Liver (tissue), 10 donors: ENCODE measurements at places on chromosomes 2 and 18. TPM values are rescaled to one million over a fixed set of nuclear protein-coding genes. Genes with fewer than 3 reads are reported as not detected.

Gene KIAA2012
- polyA plus RNA-seq = 0.61 TPM

Gene SLC19A3
- 4.2 TPM for polyA plus RNA-seq

DNA sequence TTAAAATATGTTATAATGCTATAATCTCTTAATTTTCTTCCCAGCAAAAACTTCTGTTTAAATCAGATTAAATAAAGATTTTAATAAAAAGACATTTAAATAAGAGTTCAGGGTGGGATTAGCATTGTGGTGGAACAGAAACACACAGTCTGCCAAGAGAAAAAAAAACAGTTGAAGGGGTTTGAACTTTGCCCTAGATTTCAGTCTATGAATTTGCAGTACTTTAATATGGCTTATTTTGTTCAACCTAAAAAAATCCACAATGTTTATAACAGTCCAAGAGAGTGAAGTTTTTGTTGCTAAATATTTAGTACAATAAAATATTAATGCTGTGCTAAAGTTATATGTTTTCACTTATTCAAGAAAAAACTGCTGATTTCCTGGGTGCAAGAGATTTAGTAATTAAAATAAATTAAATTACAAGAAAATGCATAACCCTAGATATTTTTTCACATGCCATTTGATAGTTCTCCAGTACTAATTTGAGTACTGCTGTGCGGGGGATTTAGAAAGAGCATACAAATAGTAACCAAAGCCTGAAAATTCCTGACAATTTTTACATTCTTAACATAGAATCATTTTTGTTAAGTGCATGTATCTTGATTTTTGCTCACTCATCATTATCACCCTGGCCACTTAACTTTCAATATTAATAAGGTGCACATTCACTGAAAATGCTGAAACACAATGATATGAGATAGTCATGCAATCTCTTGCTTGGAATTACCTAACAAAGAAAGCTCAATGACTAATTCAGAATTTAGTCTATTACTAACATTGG lies 52.6 kb downstream of the SLC40A1 start:
- H3K4me3 ChIP-seq = no peak overlapping the region
- no peak overlapping the region for H3K27ac ChIP-seq
- no peaks in the 10 kb centered on the region for H3K36me3 ChIP-seq
- H3K27me3 ChIP-seq = no peaks in the 10 kb centered on the region

Gene ATOH8
- 20.4 TPM for polyA plus RNA-seq

Gene TEX44
- polyA plus RNA-seq = not detected

DNA sequence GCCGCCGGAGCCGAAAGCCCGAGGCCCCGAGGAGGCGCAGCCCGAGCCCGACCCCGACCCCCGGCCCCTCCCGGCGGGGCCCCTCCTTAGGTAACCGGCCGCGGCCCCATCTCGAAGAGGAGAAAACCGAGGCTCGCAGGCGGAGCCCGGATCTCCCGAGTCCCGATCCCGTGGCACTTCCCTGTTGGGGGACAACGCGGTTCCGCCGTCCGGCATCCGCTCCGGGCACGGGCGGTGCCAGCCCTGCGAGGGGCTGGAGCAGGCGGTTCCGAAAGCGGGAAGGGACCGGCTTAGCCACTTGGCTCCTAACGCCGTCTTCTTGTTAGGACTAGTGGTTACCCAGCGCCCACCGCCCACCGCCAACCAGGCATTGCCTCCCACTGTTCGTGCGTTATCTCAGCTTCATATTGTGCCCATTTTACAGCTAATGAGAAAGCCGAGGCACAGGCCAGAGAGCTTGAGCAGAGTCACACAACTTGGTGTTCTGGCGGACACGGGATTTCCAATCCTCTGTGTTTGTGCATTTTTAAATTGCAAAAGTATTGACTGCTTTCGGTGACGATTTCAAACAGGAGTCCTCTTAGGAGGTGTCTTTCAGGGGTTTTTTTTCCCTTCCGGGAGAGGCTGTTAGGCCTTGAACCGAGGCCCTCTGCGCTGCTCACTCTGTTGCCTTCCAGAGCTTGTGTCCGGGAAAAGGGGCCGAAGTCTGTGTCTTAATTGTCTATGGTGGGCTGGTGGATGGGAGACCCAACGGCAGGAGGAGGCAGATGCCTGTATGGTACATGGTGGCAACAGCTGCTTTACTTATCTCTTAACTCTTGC lies 562 bp downstream of the CENPA start:
- no peaks in the 10 kb centered on the region for H3K27me3 ChIP-seq
- H3K27ac ChIP-seq = no peak overlapping the region
- H3K4me3 ChIP-seq = no peak overlapping the region
- H3K4me1 ChIP-seq = peaks cover 16% of the 10 kb centered on the region
- no peaks in the 10 kb centered on the region for H3K36me3 ChIP-seq
